ENCODE measurements at places on chromosomes 12 and 14.

DNA sequence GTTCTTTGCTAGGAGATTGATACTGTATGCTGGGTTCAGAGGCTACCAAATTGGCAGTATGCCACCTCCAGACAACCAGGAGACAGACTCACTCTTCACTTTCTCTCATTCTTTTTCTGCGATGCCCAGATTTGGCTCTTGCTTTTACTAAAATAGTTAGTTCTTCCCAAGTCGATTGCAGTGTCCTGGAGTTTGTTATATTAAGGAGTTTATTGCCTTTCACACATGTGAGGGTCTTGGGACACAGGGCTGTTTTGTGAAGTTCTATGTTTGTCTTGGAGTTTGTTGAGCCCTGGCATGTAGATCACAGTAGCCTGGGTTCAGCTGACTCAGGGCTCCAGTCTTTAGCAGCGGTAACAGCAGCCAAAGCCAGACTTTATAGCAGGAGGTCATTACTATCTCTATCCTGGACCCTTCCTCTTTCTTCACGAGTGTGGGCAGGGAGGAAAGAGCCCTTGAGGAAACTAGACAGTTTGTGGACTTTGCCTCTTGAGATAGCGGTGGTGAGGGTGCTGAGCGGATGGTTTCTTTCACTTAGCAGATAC lies 1.6 kb downstream of the MLEC start:
- peak; percentile 23 for DNase-seq

GRCh38 chr14:64266239-64266638 lies 27.9 kb downstream of the ESR2 start:
- DNase-seq: no peak

- no peak for DNase-seq
Observed at GRCh38 chr14:89215531-89215930, 201.5 kb downstream of the FOXN3 start.

- DNase-seq: no peak
Observed at GRCh38 chr12:51886021-51886710, 1.7 kb upstream of the ANKRD33 start.

GRCh38 chr12:95225645-95226212 lies 8.1 kb downstream of the VEZT start:
- DNase-seq: no peak

GRCh38 chr12:124391340-124392261 lies 96.7 kb downstream of the RFLNA start:
- peak; percentile 43 for DNase-seq

DNA sequence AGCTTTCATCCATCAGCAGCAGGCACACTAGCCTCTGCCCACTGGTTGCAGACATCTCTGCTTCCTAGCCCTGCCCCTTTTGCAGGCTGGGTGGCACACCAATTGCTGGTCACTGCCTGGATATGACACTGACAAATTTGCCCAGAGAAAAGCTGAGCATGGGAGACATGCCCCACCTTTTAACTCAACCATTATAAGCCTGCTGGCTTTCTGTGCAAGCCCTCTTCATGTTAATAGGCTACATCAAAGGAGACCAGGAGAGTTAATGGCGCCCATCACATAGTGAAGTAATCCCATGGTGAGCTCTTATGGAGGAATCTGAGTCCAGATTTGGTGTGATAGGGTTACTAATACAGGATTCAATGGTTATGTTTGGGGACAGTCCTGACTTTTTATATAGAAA lies 139.2 kb downstream of the KICS2 start:
- DNase-seq: peak; percentile 56

DNA sequence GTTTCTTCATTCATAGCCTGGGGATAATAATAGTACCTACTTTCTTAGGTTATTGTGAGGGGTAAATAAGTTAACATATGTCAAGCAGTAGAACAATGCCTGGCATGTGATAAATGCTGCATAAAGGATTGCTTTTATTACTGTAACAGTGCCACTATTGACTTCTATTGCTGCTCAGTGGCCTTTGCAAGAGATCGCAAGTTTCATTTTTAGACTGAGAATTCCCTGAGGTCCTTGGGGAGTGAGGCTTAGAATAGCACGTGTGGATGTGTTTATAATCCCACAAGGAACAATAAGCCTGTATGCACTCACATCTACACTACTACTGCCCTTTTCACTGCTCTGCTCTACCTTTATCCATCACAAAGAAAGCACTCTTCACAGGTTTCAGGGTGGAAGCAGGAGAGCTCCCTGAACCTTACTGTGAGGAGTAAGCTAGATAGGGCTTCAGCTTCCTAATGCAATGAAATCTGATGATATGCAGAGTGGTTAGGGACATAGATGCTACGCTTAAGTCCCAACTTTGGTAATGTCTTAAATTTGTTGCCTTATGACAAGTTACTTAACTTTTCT lies 302.6 kb downstream of the SNAPC1 start:
- DNase-seq: no peak

GRCh38 chr12:5232291-5232690 lies 188.6 kb downstream of the KCNA5 start:
- DNase-seq: no peak

All from BE2C (cell line).